ENCODE measurements at places on chromosomes 1 and 21. TPM values are rescaled to one million over a fixed set of nuclear protein-coding genes. Genes with fewer than 3 reads are reported as not detected.

DNA sequence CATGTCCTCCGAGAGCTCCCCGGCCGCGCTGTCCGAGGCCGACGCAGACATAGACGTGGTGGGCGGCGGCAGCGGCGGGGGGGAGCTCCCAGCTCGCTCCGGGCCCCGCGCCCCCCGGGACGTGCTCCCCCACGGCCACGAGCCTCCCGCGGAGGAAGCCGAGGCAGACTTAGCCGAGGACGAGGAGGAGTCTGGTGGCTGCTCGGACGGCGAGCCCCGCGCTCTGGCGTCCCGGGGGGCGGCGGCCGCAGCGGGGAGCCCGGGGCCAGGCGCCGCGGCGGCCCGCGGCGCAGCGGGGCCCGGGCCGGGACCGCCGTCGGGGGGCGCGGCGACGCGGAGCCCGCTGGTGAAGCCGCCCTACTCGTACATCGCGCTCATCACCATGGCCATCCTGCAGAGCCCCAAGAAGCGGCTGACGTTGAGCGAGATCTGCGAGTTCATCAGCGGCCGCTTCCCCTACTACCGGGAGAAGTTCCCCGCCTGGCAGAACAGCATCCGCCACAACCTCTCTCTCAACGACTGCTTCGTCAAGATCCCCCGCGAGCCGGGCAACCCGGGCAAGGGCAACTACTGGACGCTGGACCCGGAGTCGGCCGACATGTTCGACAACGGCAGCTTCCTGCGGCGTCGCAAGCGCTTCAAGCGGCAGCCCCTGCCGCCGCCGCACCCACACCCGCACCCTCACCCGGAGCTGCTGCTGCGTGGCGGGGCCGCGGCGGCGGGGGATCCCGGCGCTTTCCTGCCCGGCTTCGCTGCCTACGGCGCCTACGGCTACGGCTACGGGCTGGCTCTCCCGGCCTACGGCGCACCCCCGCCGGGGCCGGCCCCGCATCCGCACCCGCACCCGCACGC is 547 bp downstream of the FOXD2 start:
- DNase-seq, result no peak

GRCh38 chr1:74937176-74937575 is 197.0 kb upstream of the LHX8 start:
- no peak for DNase-seq

DNA sequence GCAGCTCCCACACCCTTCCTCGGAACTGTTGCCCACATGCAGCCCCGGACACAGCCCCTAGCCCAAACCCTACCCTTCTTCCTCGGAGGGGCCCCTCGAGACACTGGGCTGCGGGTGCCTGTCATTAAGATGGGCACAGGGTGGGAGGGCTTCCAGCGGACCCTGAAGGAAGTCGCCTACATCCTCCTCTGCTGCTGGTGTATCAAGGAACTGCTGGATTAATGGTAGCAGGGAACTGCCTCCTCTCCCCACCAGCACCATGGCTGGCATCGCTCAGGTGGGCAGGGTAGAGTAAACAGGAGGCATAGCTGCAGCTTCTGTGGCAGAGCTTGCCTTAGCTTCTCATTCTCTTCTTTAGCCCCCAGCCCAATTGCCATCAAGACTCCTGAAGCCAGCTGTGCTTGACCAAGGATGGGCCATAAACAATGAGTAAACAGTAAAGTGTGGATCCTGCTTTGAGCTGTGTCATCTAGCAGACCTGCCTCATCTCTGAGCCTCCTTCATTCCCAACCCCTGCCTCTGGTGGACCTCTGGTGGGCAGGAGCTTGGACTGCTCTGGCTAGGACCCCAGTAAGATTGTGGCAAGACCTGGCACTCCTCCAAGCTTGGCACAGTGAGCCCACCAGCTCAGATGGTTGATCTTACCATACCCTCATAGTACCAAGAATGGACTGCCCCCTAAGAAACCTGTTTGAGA is at the start of gene LENEP:
Gene LENEP (plus strand): TSS at position 15 of the 697 bp plus-strand sequence. CDS start 22 bp downstream, at position 37.
- no peak for DNase-seq

Gene HSD3B2
- total RNA-seq, result not detected

DNA sequence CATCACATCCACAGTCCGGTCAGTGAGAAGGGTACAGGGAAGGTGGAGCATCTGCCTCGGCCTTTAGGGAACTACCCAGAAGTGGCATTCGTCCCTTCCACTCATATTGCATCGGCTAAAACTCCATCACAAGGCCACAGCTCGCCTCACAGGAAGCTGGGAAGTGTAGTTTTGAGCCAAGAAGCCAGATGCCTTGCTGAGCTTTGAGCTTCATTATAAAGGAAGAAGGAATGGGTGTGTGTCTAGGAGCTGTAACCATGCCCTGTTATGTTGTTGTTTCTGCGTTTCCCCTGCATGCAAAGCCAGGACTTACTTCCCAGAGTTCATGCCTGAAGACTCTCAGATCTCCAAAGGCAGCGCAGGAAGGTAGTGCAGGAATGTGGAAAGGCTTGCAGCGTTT is 61.1 kb downstream of the OPTC start:
- DNase-seq, result no peak

DNA sequence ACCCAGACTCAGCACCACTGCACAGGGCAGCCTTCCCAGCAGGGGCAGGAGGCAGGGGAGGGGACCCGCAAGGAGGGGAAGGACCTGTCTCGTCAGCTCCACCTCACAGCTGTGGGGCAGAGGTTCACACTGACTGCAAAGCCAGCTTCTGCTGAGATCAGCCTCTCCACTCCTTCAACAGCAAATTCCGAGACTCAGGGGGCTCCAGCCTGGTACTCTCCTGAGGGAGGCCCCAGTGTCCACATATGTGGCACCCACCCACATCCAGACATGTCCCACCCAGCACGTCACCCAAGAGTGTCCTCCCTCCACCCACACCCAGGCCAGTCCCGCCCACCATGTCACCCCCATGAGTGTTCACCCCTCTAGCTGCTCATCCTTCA is 329.5 kb downstream of the NPHP4 start:
- DNase-seq, result no peak

Gene IL20
- not detected for total RNA-seq

Gene PIK3C2B
- 146 TPM for total RNA-seq

GRCh38 chr1:210438928-210439841 is 110.5 kb downstream of the HHAT start:
- DNase-seq, result no peak

GRCh38 chr1:21950734-21951133 is 13.6 kb upstream of the HSPG2 start:
- DNase-seq, result no peak

DNA sequence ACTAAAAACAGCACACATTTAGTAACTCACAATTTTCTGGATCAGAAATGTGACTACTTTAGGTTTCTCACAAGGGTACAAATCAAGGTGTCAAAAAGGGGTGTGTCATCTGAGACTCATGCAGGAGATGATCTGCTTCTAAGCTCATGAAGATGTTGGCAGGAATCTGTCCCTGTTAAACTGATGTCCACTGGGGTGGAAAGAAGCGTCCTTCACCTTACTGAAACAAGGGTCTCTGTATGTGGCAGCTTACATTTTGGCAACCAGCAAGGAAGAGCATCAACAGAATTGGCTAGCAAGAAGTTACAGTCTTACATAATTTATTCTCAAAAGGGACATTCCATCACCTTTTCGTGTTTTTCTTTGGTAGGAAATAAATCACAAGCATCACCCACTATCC is 1223.8 kb downstream of the AMY1C start:
- no peak for DNase-seq

Gene PCP4
- 49.3 TPM for total RNA-seq

Gene MFAP2
- 7.1 TPM for total RNA-seq

- no peak for DNase-seq
These were observed 138.2 kb upstream of the CACNA1E start for GRCh38 chr1:181345146-181345545.

Gene NFYC
- total RNA-seq, result 81.4 TPM

GRCh38 chr1:206514813-206515387 is 7.6 kb downstream of the RASSF5 start:
- DNase-seq, result no peak

DNA sequence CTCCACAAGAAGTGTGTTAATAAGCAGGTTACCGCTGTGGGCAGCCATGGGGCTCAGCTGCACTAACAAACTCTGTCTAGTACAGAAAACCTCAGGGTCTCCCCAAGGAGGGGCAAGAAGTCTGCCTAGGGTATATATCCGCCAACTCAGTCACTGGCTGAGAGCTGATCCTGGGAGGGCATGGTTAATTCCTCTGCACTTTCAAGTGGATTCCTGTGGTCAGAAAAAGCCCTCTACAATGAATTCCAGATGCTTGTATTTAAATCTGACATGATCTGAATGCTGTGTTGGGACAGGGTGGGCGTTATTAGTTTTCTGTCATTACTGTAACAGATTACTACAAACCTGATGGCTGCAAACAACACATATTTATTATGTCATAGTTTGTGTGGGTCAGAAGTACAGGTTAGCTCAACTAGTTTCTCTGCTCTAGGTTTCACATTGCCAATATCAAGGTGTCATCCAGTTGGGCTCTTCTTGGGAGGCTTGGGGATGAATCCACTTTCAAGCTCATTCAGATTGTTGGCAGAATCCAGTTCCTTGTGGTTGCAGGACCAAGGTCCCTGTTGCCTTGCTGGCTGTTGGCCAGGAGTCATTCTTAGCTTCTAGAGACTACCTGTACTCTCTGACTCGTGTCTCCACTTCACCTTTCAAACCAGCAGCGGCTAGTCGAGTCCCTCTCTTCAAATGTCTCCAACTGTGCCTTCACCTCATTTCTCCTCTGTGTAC is 8.0 kb upstream of the SELE start:
- no peak for DNase-seq

- no peak for DNase-seq
These were observed at the start of gene CD53 for GRCh38 chr1:110872745-110873720. CD53 (plus strand) TSS chr1:110873148; CDS start chr1:110891409, 18,261 bp downstream.

GRCh38 chr1:111596499-111596898 is 23.1 kb upstream of the RAP1A start:
- no peak for DNase-seq

- no peak for DNase-seq
These were observed 58.3 kb downstream of the CLEC20A start for GRCh38 chr1:178438432-178438831.

DNA sequence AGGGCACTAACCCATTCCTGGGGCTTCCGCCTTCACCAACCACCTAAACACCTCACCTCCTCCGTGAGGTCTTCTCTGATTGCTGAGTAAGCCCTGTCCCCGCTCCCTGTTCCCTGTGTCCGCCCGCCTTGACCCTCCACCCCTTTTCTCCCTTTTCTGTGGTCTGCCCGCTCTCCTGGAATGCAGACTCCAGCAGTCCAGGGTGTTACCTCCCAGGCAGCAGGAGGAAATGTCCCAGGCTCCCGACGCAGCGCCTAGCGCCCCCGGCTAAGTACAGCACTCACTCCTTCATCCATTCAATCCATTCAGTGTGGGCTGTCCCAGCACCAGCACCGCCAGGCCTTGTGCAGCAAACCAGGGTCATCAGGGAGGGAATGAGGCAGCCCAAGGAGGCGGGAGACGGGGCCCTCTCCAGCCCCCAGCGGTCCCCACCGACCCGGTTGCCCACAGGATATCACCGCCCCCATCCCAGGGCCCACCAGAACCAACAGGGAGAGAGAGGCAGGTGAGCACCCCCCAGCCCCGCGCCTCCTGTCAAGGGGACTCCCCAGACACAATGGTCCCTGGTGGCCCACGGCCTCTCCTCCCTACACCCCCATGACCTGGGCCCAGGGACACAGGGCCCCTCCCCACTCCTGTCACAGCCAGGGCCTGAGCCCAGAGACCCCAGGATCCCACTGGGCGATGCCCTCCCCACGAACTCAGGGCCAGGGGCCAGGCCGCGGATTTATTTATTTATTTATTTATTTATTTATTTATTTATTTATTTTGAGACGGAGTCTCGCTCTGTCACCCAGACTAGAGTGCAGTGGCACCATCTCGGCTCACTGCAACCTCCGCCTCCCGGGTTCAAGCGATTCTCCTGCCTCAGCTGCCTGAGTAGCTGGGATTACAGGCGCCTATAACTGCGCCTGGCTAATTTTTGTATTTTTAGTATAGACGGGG is 10.2 kb downstream of the TNFRSF14 start:
- DNase-seq, result no peak

DNA sequence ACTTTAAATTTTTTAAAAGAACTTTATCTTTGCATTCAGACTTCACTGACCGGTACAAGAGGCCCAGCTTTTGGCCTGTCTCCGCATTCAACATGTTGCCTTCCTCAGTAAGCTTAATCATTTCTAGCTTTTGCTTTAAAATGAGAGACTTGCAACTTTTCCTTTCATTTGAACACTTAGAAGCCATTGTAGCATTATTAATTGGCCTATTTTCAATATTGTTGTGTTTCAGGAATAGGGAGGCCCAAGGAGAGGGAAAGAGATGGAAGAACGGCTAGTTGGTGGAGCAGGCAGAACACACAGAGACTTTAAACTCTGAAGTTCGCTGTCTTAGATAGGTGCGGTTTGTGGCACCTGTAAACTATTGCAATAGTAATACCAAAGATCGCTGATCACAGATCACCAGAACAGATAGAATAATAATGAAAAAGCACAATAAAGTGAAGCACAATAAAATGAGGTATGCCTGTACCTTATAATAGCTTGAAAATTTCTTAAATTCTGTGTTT is 31.4 kb downstream of the RABGAP1L start:
- no peak for DNase-seq

- no peak for DNase-seq
These were observed 154.0 kb downstream of the CLEC20A start for GRCh38 chr1:178342745-178343144.

DNA sequence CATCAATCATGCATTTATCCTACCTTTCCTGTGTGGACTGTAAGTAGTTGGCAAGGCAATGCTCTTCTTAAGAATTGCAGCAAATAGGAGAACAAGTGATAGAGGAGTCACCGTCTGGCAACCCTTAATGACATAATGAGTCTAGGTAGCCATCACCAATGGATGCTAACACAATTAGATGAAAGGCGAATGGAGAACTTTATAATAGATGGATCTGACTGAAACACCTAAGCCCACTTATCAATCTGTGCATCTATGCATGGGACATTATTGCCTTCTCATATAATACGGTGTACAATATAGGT is 18.9 kb upstream of the CAPN8 start:
- no peak for DNase-seq

GRCh38 chr1:198641501-198641900 is 2.7 kb downstream of the PTPRC start:
- no peak for DNase-seq

Gene SPRR2A
- 0.96 TPM for total RNA-seq

DNA sequence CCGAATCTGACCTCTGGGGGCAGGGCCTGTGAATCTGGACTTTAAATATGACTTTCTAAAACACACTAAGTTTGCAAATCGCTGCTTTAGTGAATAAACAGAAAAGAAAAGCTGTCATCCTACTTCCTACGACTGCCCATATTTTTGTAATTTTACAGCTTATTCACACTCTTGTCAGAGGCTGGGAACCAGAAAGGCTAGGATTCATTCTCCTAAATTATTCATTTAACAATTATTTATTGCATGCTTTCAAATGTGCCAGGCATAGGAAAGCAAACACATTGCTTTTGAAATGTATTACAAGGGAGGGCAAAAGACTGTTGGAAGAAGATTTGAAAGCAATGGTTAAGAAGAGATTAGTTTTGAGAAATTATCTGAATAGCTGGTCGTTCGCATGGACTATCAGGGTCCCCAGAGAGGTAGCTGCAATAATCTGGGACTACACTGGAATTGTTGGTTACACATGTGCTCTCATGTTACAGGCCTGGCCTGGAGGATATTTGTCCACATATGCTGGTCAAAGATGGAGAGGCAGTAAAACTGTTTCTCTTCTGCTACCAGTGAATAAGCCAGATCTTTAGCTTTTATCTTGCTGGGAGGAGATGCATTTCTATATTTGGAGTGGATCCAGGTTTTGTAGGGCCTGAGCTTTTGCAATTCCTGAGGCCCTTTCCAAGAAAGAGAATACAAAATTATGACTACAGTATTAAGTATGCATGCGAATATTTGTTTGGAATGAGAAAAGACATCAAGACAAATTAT is 29.6 kb upstream of the SFPQ start:
- no peak for DNase-seq

Measured in ureter (tissue), 1 donor.